Brain microvascular endothelial cell (primary cell): ENCODE measurements at places on chromosomes 4 and X.

DNA sequence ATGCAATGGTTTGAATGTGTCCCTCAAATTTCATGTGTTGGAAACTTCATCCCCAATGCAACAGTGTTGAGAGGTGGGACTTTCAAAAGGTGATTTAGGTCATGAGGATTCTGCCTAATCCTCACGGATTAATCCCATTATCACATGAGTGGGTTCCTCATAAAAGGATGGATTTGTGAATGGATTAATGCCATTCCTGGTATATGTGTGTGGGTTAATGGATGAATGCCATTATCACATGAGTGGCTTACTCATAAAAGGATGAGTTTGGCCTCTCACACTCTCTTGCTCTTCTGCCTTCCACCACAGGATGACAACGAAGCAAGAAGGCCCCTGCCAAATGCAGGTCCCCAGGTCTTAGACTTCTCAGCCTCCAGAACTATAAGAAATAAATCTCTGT is 30.5 kb upstream of the NEUROG2 start:
- no peak for DNase-seq

GRCh38 chr4:8701126-8702019 is 108.8 kb downstream of the CPZ start:
- DNase-seq: no peak

- no peak for DNase-seq
Observed at GRCh38 chr4:185137233-185137925, 5.7 kb upstream of the SLC25A4 start.

GRCh38 chrX:150363561-150364346 is 637 bp downstream of the MAMLD1 start:
- no peak for DNase-seq

DNA sequence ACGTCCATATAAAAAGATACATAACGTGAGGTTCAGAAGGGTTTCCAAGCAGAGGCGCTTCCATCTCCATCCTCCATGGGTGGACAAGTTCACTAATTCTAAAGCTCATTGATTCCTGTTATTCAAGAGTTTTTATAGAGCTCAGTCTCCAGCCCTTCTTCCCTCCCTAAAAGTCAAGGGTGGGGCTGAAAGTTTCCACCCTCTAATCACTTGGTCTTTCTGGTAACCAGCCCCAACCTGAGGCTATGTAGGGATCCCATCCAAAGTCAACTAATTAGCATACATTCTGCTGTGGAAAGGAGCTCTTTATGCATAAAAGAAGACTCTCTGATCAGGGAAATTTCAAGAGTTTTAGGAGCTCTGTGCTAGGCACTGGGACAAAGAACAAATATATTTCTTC is 46.9 kb upstream of the VEGFC start:
- DNase-seq: no peak

DNA sequence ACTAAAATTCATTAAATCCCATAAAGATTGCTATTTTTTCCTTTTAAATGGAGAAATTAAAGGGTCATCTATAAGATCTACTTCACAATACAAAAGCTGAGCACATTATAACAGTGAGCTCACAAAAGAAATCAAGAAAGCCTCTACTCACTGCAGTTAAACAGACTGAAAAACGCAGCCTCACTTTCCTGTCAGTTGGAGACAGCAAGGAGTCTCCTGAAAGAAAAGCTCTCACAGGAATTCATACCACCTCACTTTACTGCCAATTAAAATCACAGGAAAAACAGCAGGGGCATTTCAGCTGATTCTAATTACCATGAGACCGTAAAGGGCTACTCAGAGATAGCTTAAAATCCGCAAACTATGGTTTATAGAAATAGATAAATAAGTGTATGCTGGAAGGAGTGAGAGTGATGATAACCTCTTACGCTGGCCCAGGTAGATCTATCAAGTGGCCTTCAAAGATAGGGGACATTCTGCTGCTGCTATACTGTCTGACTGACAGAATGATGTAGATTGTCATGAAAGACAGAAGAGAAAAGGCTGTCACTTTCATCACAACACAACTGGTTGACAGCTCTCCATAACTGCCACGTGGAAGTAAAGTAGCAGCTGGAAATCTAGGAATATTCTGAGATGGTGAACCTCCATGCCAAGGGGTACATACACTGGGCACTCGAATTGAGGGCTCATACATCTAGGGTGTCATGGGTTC is 1333.7 kb upstream of the DIAPH2 start:
- no peak for DNase-seq

GRCh38 chr4:115711575-115711974 is 598.2 kb upstream of the NDST4 start:
- no peak for DNase-seq

GRCh38 chrX:72143609-72143907 is 11.8 kb upstream of the RTL5 start:
- DNase-seq: no peak

DNA sequence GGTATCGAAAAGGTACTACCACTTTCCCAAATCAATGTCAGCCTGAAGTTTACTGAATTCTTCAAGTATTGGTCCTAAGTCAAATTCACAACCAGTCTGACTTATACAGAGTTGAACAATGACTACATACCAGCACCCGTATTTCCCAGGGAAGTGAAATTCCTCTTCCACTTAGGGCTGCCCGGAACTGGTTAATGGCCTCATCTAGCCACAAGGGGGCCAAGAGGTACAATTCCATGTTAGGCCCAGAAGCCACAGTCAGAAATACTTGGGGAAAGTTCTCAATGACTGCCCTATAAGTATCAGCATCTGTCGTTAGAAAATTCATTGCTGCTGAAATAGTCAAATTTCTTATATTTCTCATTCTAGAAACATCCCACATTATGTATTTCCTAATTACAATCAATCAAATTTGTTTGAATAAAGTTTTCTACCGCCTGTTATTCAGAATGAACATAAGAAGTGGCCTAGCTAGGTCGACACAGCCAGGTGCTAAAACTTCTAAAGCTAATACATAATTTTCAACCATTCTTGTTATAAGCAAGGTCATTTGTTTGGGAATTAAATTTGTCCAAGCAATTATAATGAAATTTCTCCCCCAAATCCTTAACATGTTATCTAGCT is 5.6 kb upstream of the PCDH7 start:
- peak; percentile 48 for DNase-seq

DNA sequence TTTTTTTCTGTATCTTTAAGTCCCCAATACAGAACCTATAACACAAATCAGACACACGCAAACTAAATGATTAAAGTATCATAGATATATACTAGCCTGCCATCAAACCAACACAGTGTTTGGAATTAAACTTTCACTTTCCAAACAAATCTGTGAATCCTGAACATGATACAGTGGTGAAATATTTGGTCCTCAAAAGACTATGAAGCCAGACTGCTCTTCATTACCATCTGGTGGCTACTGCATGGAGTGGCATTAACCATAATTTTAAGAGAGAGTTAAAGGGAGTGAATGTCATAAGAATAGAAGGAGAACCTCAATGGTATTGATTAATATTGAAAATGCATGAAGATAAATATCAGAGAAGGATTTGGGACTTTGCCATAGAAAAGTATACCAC is 9.2 kb upstream of the GABRA4 start:
- peak; percentile 31 for DNase-seq

DNA sequence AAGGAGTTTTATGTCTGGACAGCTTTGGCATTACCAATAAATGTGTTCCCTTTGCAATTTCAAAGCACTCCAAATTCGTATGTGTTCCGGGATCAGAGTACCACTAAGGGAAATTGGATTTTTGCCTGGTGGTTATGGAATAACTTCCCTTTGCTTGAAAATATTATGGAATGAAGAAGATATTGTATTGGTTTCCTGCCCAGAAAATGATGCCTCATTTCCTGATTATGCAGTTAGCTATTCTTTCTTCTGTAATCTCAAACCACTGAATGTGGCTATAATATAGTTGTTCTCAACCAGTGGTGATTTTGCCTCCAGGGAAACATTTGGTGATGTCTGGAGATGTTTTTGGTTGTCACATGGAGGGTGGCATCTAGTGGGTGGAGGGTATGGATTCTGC is 142.9 kb downstream of the PCDH7 start:
- DNase-seq: peak; percentile 27

DNA sequence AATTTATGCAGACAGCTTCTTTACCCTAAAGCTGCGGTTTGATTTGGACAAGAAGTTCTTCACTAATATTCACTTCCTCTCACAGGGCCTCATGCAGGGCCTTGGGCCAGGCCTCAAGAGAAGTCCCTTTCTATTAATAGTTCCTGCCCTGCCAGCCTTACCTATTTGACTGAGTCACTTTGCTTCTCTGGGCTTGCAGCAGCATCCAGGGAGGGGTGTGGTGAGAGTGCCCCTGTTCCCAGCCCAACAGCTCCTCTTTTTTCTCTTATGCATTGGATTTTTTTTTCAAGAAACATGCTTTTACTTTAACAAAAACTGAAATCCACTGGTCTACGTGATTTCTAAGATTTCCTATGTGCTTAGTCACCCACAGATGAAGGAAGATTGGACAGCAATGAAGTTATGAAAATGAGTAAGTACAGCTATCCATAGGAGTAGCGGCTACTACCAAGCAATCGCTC is 26.7 kb downstream of the FAM156B start:
- DNase-seq: peak; percentile 27

- DNase-seq: no peak
Observed at GRCh38 chrX:102957751-102958150, 20.7 kb downstream of the RAB40AL start.

DNA sequence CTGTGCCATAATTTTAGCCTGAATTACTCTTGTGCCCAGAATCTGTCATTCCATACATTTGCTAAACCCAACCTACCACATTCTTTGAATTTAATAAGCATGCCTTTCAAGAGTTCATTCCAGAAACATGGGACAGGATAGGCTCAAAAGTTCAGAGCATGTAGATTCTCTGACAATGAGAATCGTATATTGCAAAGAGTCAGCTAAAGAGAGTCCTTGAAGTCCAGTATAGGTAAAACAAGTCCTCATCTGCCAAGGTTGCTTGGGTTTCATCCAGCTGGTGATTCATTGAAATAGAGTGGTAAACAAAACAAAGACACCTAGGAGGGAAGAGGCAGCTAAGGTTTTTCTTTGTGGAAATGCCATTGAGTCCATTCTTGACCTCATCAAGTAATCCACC is 249.3 kb upstream of the DIPK2B start:
- no peak for DNase-seq

DNA sequence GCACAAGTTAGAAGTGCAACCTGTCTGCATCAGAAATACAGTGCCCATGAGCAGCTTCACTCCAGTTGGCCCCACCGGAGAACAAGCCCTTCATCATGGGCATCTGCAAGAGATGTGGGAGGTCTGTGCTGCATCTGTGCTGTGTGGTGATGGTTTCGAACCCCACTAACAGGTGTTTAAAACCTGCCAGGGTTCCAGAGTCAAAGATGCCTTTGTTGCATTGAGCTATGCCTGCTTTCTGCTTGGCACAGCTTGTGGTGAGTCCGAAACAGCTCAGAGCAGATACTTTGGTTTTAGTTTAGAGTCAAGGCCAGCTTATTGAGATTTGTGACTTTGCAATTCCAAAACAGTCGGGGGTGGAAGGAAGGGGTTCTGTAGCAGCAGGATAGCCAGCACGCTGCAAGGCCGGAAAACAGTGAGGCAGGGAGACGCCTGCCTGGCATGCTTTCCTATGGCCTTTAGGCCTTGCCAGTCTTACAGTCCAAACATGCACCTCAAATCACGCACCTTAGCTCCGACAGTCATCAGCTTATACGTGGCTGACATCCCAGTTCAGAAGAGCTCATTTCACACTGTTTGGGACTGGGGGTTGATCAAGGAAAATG is 21.8 kb downstream of the MAGEA9 start:
- DNase-seq: no peak

- peak; percentile 48 for DNase-seq
Observed at GRCh38 chr4:134201216-134202161, at the start of gene PABPC4L. Gene PABPC4L, minus strand, starts transcription at chr4:134201789. Its CDS starts 770 bp downstream, at chr4:134201019.

DNA sequence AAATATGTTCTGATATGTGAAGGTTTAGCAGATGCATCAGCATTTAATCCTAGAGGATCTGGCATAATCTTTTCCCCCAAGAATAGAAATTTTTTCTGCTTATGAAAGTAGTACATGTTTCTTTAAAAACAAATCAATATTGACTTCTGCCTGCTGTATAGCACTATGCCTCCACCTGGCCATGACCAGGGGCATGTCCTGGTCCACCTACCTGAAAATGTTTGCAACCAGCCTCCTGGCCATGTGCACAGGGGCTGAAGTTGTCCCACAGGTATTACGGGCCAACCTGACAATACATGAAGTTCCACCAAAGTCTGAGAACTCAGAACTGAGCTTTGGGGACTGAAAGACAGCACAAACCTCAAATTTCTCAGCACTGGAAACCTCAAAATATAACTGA is 10.0 kb downstream of the HPRT1 start:
- DNase-seq: no peak

- no peak for DNase-seq
Observed at GRCh38 chr4:141023051-141023450, 110.2 kb downstream of the RNF150 start.

- no peak for DNase-seq
Observed at GRCh38 chr4:148166132-148166591, 276.1 kb downstream of the NR3C2 start.

DNA sequence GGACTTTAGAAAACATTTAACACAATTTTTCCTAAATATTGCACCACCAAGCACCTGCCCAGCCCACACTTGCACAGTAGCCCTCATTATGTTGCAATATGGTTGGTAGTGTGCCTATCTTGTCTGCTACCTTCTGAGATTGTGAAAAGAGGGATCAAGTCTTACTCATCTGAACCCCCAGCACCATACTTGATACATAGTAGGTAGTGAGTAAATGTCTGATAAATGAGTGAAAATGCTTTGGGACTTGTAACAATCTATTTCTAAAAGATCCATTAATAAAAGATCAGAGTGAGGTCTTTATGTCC is 118.4 kb upstream of the MED14 start:
- no peak for DNase-seq

- DNase-seq: no peak
Observed at GRCh38 chr4:145770124-145770523, 90.2 kb downstream of the C4orf51 start.

- no peak for DNase-seq
Observed at GRCh38 chrX:144791298-144791697, 456.0 kb upstream of the SPANXN1 start.

DNA sequence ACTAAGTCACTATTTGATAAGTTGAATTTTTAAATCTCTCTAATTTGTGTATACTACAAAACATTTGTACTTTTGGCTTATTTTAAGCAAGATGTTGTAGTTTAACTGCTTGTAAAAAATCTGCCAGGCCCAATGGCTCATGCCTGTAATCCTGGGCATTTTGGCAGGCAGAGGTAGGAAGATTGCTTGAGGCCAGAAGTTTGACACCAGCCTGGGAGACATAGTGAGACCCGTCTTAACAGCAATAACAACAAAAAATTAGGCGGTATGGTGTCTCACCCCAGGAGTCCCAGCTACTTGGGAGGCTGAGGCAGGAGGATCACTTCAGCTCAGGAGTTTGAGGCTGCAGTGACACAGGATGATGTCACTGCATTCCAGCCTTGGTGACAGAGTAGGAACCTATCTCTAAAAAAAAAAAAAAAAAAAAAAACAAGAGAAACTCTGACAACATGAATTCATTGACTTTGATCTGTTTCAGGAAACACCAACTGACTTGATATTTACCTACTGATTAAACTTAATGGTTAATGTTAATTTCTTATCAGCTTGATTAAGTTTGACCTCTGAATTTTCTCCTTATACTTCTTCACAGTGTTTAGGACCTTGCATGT is 8.9 kb downstream of the FHIP1A start:
- no peak for DNase-seq
